BE2C (cell line): ENCODE measurements at places on chromosomes 12 and 14.

GRCh38 chr12:112969547-112970306 is 8.6 kb upstream of the OAS2 start:
- no peak for DNase-seq

- DNase-seq: no peak
These were observed 13.9 kb downstream of the ASPG start for GRCh38 chr14:104099096-104100041.

DNA sequence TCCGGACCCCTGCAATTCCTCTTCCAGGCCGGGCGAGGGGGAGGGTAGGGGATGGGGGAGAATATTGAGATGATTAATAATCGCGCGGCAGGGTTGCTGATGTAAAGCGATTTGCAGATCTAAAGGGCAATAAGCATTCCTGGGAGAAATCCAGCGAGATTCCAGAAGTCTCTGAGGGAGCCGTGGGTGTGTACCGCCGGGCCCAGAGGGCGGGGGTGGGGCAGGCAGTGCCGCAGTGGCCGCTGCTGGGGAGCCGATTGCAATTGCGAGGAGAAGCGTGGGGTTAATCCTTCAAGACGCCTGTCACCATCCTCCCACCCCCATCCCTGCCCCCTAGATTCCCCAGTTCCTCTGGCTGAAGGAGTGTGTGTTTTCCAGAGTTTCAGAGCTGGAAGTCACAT is 16.4 kb downstream of the FOS start:
- peak; percentile 37 for DNase-seq

GRCh38 chr14:51726166-51726899 is 74.6 kb downstream of the FRMD6 start:
- DNase-seq: no peak

GRCh38 chr14:75650253-75651058 is 10.2 kb downstream of the ERG28 start:
- DNase-seq: no peak

DNA sequence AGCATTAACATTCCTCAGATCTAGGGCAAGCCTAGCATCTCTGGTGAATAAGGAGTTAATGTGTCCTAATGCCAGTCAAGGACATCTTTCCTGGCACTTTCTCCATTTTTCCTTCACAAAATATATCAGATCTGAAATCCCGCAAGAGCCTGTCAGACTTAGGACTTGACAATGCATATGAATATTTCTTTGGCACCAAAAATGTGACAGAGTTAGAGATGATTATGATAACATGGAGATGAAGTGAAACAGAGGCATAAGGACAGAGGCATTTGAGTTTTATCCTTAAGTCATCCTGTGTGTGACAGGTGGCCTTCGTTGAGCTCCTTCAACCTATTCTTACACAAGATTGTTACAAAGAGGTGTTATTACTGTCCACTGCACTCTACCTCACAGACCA is 388.0 kb downstream of the EMP1 start:
- no peak for DNase-seq

DNA sequence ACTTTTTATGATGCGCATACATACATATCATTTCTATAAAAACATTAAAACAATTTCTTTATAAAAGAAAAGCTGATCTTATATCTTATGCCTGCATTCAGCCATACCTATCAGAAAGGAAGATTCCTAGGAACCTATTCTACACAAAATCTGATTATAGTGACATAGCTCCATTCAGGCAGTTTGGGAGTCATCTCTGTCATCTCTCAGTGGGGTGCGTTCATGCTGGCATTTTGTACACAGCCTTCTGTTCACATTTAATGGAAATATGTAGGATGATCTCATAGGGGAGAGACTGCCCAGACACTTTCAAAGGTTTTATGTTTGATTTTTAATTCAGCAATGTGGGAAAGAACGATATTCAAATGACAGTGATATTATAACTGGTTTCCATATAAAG is 52.9 kb downstream of the ATL1 start:
- no peak for DNase-seq

- DNase-seq: no peak
These were observed 274.5 kb downstream of the GLT1D1 start for GRCh38 chr12:129127771-129128170.

- DNase-seq: no peak
These were observed 14.6 kb downstream of the ATXN7L3B start for GRCh38 chr12:74552201-74552600.

DNA sequence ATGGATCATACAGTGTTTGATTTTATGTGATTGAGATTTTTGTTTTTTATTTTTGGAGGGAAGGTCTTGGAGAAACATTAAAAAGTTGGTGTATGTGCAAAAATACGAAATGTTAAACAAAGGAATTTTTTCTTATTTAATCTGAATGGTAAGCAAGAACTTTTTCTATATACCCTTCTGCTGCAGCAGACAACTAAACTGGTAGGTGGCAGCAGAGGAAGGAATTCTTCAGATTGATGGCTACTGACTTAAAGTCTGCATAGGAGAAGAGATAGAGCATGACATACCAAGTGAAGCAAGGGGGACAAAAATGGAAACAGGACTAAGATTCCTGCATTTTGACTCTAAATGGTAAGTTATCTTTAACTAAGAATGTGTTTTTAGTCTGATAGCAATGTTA is 42.0 kb upstream of the A2ML1 start:
- no peak for DNase-seq

DNA sequence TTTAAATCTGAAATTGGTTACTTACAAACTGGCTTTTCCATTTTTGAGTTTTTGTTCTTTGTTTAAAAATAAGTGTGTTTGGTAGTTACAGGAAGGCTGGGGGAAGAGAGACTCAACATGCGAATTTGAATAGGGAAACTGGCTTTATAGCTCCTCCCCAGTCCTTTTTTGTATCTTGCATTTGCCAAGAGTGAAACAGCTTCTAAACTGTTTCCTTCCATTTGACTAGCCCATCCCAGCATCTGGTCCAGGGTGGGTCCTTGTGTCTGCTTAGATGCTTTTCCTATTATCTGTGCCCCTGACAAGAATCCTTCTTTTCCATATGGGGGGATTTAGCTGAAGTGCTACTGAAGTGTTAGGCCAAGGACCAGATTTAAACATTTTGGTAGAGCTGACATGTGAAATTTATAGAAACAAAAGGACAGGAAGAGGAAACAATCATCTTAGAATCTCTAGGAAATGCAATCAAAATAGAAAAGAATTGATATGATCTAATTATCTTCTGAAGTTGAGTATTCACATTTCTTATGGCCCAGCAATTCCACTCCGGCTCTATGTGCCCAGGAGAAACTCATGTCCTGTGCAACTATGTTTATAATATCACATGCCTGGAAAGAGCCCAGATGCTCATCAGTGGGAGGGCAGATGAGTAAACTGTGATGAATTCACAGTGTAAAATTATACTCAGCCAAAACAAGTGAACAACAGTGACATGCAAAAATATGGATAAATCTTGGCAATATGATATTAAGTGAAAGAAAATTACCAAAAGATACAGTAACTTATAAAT is 7.4 kb downstream of the SMOC1 start:
- DNase-seq: no peak

- DNase-seq: no peak
These were observed 84.6 kb downstream of the WNK1 start for GRCh38 chr12:836952-837351.

DNA sequence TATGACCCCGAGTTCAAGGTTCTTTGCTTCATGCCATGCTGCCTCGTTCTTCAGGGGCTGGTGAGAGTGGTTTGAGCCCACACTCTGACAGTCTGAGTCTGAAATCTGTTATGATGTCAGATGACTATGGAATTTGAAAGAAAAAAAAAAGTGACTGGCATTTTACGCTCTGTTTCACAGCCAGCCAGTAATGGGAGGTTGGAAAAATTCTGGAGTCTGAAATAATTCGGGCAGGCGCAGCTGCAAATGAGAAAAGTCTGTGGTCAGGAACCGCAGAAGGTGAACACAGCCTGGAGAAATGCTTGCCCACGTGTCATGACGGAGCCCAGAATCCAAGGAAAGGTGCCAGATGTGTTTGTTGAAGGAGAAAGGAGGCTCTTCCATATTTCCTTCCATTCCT is 269.8 kb upstream of the PWP1 start:
- no peak for DNase-seq

GRCh38 chr14:104979758-104980610 is 1.8 kb upstream of the AHNAK2 start:
- DNase-seq: peak; percentile 60

- DNase-seq: no peak
These were observed 44.2 kb downstream of the SOCS2 start for GRCh38 chr12:93616584-93617101.

- DNase-seq: no peak
These were observed 5.4 kb upstream of the GPR84 start for GRCh38 chr12:54369597-54370131.

DNA sequence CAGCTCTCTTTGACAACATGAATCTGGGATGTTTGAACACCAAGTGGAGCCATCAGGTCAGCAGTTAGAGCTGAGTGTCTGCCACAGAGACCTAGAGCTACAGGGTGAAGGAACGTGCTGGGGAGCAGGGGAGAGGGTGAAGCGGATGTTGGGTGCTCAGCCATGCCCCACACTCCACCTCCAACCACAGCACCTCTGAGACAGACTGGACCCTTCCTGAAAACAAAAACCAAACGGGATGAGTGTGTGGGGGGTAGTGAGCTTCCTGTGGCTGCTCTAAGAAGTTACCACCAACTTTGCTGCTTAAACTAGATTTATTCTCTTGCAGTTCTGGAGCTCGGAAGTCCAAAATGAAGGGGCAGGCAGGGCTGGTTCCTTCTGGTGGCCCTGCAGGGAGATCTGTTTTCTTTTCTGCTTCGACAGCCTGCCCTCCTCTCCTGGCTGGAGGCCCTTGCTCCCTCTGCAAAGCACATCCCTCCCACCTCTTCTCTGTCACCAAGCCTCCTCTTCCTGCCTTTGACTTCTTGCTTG is 5.6 kb upstream of the GOLGA3 start:
- DNase-seq: no peak

- peak; percentile 75 for DNase-seq
These were observed 11.8 kb downstream of the ZFYVE21 start for GRCh38 chr14:103727313-103727980.

DNA sequence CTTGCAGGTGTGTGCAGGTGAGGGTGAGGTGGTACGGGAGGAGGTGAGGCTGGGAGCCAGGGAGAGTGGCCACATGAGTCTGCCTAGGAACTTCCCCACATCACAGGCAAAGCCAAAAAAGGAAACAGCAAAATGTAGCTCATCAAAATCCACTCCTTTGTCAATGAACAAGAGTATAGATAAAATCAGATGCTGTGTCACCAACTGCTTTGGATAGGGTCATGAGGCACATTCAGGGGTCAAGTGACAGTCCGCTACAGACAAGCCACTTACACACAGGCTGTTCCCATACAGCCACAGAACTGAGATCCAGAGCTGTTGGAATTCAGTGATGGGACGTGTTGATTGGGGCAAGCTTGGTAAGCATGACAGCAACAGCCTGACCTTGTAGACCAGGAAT is 100.3 kb upstream of the NOS1 start:
- DNase-seq: no peak

DNA sequence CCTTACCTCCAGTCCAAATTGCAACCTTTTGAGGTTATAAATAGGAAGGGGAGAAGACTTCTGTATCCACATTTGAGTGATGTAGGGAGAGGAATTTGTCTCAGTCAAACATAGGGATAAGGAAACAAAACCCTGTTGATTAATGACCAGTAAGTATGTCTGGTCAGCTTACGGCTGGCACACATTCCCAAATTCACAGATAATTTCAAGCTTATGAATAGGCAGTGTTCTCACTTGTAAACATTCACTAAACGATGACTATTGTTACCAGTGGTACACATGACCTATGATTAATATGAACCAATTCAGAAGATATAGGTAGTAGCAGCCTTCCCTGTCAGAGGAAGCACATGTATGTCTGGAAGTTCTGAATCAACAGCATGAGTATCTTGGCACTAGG is 33.0 kb upstream of the SLC5A8 start:
- DNase-seq: no peak

GRCh38 chr12:112370868-112371510 is 11.2 kb downstream of the HECTD4 start:
- no peak for DNase-seq

- DNase-seq: no peak
These were observed 77.0 kb upstream of the METAP2 start for GRCh38 chr12:95396849-95397468.

DNA sequence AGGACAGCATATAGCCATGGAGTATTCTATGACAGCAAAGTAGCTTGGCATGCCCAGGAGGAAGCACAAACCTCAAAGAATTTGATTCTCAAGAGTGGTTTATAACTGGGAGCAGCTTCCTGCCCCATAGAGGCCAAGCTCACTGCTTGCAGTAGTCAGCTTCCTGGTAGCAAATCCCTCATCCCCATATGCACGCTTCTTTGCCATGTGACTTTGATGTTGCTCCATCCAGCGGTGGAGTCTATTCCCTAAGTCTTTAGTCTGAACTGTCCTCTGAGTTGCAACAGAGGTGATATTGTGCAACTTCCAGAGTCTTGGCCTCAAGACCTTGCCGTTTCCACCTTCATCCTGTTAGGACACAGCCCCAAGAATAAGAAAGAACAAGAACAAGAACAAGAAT is 996.8 kb upstream of the TMEM132C start:
- DNase-seq: no peak

- DNase-seq: no peak
These were observed 6.6 kb downstream of the ERBB3 start for GRCh38 chr12:56086608-56087007.

- DNase-seq: no peak
These were observed 136.4 kb upstream of the NCOR2 start for GRCh38 chr12:124703856-124704255.

DNA sequence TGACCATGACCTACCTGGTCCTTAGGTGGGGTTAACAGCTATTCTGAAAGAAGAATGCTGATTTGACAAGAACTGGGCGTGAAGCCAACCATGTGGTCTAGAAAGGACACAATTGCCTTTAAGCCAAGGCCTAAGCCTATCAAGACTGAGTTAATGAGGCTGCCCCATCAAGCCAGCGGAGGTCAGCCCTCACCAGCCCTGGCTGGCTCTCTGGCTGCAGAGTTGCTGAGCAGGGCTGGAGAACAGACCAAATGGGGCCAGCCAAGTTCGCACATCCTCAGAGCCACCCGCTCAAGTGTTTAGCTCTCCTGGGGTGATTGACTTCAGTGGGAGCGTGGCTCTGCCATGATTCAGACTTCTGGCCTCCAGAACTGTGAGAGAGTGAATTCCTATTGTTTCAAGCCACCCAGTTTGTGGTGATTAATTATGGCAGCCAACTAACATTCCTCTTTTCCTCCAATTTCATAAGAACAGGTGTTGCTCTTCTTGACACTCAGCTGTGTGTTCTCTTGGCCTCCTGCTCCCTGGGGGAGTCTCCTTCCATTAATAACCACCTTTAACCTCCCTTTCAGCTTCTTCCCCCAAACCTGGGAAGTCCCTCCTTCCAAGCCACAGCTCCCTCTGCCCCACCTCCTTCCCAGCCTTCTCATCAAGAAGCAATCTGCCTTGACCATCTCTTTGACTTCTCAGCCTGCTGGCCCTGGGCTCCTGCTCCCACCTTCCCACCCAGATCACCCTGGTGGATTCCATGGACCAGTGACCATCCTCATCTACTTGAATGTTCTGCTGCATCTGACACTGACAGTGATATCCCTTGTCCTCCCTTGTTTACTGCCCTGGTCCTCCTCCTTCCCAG is 5.3 kb upstream of the SERPINA5 start:
- no peak for DNase-seq
